ENCODE measurements at places on chromosomes 1 and 21.

GRCh38 chr21:15050568-15051377 lies 14.0 kb downstream of the NRIP1 start:
- DNase-seq: no peak

- no peak for DNase-seq
Observed at GRCh38 chr1:63827411-63828321, 53.8 kb downstream of the ROR1 start.

- DNase-seq: peak; percentile 21
Observed at GRCh38 chr1:93061895-93062792, 16.9 kb upstream of the MTF2 start.

DNA sequence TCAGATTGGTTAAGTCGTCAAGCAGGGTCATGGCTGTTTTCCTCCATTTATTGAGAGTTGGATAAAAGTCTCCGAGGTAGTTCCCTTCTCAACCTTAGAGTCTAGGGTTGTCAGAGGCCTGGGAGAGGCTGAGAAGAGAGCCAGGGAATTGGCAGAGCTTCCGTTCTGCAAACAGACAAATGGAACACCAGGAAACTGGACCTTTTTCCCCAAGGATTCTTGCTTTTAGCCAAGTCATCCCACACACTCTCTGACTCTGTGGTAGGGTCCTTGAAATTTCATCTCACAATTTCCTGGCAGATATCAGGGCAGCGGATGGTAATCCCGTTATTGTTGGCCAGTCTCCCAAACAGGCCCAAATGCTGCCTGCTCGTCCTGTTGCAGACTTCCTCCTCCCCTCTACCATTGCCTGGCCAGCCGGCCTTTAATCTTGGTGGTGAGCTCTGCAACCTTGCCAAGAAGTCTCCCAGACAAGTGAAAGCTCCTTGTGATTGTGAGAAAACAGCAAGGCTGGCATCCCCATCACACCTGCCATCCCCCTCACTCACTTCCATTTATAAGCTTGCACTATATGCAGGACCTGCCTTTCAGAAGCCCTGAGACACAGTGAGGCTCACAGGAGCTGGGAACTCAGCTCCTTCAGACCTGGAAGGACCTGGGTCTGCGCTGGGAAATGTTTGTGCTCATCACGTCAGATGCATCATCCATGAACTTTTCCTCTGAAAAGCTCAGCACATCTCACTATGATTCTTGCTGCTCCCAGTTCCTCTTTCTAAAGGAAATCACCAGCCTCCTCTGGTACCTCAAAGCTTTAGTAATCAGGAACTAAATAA lies 13.7 kb upstream of the SRP9 start:
- no peak for DNase-seq

GRCh38 chr1:41813226-41813625 lies 105.5 kb downstream of the HIVEP3 start:
- no peak for DNase-seq

DNA sequence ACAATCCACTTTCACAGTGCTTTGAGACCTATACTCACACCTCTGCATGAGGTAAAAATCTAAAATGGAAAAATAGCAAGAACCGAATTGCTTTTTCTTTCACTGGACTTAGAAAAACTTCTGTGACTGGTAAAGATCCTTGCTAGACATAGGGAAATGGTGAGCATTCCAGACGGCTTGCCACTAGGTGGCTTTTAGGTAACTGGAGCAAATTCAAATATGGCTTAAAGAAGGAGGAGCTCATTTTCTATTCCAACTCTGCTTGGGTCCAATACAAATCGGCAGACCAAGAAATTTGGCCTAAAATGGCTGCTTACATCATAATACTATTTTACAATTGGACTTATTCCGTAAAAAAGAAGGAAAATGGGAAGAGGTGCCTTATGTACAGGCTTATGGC lies 977.9 kb downstream of the ADGRL2 start:
- no peak for DNase-seq

DNA sequence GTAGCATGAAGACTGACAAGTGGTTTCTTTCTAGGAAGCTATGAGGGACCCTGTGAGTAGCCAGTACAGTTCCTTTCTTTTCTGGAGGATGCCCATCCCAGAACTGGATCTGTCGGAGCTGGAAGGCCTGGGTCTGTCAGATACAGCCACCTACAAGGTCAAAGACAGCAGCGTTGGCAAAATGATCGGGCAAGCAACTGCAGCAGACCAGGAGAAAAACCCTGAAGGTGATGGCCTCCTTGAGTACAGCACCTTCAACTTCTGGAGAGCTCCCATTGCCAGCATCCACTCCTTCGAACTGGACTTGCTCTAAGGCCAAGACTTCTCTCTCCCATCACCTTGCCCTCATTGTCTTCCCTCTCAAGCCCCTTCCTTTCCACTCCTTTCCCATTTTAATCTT lies 3.4 kb upstream of the GABPB2 start:
- no peak for DNase-seq

GRCh38 chr1:34929497-34929852 lies at the start of gene DLGAP3:
DLGAP3 (minus strand) TSS chr1:34929650; CDS start chr1:34905383, 24,267 bp downstream.
- DNase-seq: no peak

DNA sequence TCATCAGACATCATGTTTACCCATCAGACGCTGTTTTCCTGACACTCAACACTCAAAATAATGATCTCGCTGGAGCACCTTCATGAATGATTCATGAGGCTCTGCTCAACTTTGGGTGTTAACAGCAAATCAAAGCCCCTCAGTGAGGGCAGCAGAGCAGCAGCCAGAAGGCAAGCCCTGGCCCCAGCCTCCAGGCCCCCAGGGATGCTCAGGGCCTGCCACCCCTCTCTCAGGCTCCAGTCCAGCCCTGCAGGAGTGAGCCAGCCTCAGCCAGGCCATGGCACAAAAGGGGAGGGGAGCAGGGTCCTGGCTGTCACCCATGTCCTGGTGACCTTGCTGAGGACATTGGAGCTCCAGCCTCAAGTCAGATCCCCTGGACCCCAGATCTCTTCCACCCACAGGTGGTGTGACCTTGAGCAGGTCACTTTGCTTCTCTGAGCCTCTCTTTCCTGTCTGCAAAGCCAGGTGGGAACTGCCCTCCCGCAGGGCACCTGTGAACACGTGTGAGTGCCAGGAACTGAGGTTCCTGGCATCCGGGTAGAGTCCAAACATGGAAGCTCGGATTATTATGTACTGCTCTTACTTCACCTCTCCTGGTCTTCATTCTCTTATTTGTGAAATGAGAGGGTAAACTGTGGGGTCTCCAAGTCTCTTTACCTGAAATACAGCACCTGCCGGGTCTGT lies 161.6 kb upstream of the VAMP3 start:
- no peak for DNase-seq

- no peak for DNase-seq
Observed at GRCh38 chr21:15005391-15005790, 59.4 kb downstream of the NRIP1 start.

GRCh38 chr1:168032029-168032428 lies 95.2 kb upstream of the MPC2 start:
- DNase-seq: no peak

DNA sequence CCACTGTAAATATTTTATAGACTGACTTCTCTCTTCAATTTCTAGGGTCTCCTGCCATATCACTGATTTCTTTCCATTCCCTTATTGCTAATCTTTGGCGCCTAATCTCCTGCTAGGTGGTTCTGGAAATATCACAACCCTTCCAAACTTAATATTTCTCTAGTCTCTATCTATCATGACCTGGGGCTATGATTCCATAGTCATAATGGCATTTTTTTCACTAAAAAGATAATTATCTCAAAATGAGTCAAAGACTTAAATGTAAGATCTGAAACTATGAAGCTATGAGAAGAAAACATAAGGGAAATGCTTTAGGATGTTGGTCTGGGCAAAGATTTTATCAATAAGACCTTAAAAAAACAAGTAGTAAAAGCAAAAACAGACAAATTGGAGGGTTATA lies 74.2 kb downstream of the LEPR start:
- no peak for DNase-seq

GRCh38 chr1:87410776-87411480 lies 82.2 kb downstream of the LMO4 start:
- DNase-seq: no peak

DNA sequence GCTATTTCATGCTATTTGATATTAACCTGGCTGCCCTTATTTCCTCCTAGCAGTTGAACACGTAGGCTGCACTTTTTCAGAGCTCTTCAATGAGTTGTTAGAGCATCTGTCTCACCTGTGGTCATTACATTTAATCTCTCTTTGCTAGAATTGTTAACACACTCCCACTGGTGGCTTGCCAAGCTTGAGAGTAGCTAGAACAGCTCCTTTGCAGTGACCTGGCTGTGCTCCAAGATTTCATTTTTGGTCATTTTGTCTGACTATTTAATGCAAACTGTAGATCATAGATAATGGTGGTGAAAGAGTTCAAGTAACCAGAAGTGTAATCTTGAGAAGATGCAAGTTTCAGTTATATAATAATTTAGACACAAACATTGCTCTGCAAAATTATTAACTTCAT lies 105.6 kb downstream of the LRRC7 start:
- DNase-seq: no peak

GRCh38 chr1:245327360-245327759 lies 172.6 kb downstream of the KIF26B start:
- DNase-seq: no peak

DNA sequence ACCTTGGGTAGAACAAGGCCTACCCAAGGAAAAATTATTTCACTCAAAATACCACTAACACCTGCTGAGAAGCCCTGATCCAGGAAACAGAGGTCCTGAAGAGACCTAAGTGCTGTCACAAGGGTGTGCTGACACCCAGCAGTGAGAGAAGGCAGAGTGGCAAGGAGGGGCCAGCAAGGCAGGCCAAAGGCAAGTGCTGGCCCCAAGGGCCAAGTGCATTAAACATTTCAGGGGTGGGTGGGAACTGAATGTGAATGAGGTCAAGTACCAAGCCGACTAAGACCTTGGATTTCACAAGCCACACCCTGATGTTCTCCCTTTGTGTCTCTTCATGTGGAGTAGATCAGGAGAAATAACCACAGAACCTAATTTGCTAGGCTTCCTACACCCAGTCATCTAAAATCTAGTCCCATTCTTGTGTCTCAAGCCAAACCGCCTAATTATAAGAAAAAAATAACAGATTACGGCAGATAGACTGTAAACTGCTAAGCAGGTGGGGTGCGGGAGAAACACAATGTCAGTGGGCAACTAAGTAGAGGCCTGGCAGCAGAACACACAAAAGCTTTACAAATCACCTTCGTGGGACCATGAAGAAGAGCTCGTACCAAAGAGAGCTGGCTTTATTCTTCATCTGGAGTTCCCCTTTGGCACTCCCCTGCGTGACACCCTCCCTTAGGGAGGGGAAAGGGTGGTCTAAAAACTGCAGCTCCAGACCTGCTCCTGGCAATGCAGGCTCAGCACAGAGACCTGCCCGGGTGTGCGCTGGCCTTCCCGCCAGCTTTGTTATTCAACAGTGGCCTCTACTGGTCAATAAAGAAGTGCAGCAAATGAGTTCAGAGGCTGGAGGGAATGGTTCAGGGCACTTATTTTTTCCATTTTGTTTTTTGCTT lies 8.7 kb downstream of the UBE2G2 start:
- peak; percentile 27 for DNase-seq

DNA sequence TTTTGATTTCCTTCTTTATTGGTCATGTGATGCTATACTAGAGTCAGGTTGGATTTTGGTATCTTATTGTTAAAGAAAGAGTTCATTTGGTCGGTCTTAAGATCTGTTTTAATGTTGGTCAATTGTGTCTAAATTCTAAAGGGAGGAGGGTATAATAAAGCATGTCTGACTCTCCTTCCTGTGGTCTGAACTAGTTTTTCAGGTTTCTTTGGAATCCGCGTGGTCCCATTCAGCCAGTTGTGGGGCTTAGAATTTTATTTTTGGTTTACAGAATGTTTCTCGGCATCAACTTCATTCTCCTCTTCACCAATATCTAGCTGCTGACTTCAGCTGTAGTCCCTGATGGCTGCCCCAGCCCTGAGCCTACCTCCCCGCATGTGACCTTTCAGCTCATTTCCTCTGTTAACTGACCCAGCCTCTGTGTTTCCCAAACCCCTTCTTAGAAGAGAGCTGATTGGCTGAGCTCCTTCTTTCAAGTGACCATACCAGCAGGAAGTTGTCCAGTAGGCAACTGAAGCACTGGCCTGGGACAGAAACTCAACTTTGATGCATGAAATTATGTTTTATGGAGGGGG lies 8.7 kb upstream of the MYOC start:
- no peak for DNase-seq

- no peak for DNase-seq
Observed at GRCh38 chr1:240027059-240027462, 64.6 kb upstream of the FMN2 start.

GRCh38 chr1:234745276-234745675 lies 135.3 kb upstream of the IRF2BP2 start:
- DNase-seq: no peak

- no peak for DNase-seq
Observed at GRCh38 chr21:39924577-39925308, 57.5 kb downstream of the PCP4 start.

DNA sequence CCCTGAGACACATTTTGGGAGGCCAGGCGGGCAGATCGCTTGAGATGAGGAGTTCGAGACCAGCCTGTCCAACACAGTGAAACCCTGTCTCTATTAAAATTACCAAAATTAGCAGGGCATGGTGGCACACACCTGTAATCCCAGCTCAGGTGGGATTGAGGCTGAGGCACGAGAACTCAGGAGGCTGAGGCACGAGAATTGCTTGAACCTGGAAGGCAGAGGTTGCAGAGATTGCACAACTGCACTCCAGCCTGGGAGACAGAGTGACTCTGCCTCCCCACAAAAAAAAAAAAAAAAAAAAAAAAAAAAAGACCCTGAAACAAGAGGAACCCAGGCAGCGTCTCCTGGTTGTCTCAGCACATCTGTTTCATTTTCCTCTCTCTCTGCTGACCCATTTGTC lies 24.2 kb downstream of the PGM1 start:
- no peak for DNase-seq

DNA sequence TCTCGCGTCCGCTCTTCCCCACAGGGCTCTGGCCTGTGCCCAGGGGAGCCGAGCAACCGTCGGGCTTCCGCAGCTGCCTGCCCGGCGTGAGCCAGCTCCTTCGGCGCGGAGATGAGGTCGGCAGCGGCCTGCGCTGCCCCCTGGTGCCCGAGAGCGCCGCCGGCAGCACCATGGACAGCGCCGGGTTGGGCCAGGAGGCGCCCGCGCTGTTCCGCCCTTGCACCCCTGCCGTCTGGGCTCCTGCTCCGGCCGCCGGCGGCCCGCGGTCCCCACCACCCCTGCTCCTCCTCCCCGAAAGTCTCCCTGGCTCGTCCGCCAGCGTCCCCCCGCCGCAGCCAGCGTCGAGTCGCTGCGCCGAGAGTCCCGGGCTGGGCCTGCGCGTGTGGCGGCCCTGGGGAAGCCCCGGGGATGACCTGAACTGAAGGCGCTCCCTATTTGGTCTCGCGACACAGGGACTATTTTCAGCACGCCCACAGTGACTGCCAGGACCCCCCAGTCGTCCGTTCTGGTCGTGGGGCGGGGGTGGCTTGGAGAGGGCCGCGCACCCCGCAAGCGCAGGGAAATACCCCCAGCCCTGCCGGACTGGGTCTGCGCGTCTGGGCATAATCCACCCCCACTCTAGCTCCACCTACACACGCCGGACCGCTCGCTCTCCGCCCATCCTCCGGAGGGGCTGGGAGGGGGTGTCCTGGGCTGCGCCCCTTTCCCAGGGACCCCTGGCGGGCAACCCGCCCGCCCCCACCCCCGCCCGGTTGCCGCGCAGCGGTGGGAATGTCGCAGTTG lies 1.3 kb downstream of the HES3 start:
- peak; percentile 67 for DNase-seq

- DNase-seq: no peak
Observed at GRCh38 chr1:168081373-168082007, 55.2 kb downstream of the GPR161 start.
